ENCODE measurements at places on chromosomes 3 and 15.

GRCh38 chr3:5464649-5465048, 277.1 kb downstream of the EDEM1 start:
- no peak for DNase-seq

- DNase-seq: no peak
These were observed 364.9 kb downstream of the AGBL1 start for GRCh38 chr15:86444527-86444926.

DNA sequence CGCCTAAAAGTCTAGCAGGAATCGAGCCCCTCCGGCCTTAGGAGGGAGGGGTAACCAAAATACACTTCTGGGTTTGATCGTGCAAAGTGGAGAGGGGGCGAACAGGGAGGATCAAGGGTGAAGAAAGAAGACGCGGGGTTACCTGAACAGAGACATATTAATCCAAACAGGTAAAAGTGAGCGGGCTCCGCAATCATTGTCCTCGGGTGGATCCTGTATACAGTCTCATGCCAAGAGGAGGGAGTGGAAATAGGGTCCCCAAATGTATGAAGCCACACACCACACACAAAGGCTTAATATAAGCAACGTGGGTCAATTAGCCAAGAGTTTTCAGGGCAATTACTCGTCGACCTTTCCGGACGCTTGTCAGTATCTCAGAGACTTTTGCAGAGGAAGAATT, 749.5 kb downstream of the ROBO1 start:
- DNase-seq: no peak

GRCh38 chr3:49020330-49021212, 1.4 kb upstream of the NDUFAF3 start:
- DNase-seq: no peak

DNA sequence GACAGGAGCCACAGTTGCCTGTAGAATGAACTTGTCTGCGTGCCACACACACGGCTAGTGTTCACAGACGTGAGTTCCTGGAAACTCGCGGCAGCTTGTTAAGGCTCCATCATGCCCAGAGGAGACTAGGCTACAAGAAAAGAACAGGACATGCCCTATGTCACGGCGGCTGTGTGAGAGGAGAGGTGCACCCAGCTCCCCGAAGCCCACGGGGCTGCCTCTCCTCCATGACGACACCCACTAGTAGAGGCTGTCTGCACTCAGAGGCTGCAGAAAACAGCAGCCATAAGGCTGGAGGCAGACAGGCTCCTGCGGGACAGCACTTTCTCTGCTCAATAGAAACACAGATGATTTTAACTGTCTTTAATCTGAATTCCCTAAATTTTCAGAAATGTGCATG, 19.0 kb upstream of the OCA2 start:
- no peak for DNase-seq
